Aorta (tissue), 5 donors: ENCODE measurements at places on chromosomes 6 and 20. TPM values are rescaled to one million over a fixed set of nuclear protein-coding genes. Genes with fewer than 3 reads are reported as not detected.

- H3K27me3 ChIP-seq: no peaks in the 10 kb centered on the region
- no peaks in the 10 kb centered on the region for H3K4me1 ChIP-seq
- H3K27ac ChIP-seq: no peak overlapping the region
- H3K4me3 ChIP-seq: no peak overlapping the region
- DNase-seq: peak; percentile 54
These were observed 9.8 kb downstream of the VEGFA start for GRCh38 chr6:43779852-43780236.

GRCh38 chr6:159689001-159689400, 4.0 kb downstream of the SOD2 start:
- DNase-seq: no peak
- no peak overlapping the region for H3K27ac ChIP-seq
- no peaks in the 10 kb centered on the region for H3K4me1 ChIP-seq
- H3K27me3 ChIP-seq: no peaks in the 10 kb centered on the region

GRCh38 chr6:6783721-6784120, 195.2 kb downstream of the LY86 start:
- H3K27ac ChIP-seq: no peak overlapping the region
- H3K4me1 ChIP-seq: no peaks in the 10 kb centered on the region
- no peaks in the 10 kb centered on the region for H3K36me3 ChIP-seq
- no peak overlapping the region for H3K4me3 ChIP-seq
- no peaks in the 10 kb centered on the region for H3K27me3 ChIP-seq

GRCh38 chr20:21090111-21090618, 16.0 kb downstream of the LINC00237 start:
- H3K36me3 ChIP-seq: no peaks in the 10 kb centered on the region
- H3K4me3 ChIP-seq: no peak overlapping the region
- no peak for DNase-seq
- no peaks in the 10 kb centered on the region for H3K4me1 ChIP-seq
- no peak overlapping the region for H3K27ac ChIP-seq
- no peaks in the 10 kb centered on the region for H3K27me3 ChIP-seq

GRCh38 chr6:38750968-38751615, 36.0 kb downstream of the DNAH8 start:
- no peak for DNase-seq
- H3K27me3 ChIP-seq: no peaks in the 10 kb centered on the region
- no peaks in the 10 kb centered on the region for H3K4me1 ChIP-seq
- H3K27ac ChIP-seq: no peak overlapping the region
- no peaks in the 10 kb centered on the region for H3K36me3 ChIP-seq
- no peak overlapping the region for H3K4me3 ChIP-seq

GRCh38 chr20:8213270-8213669, 81.2 kb downstream of the PLCB1 start:
- H3K27ac ChIP-seq: no peak overlapping the region
- no peaks in the 10 kb centered on the region for H3K36me3 ChIP-seq
- DNase-seq: no peak
- no peaks in the 10 kb centered on the region for H3K4me1 ChIP-seq
- no peaks in the 10 kb centered on the region for H3K27me3 ChIP-seq

- no peak overlapping the region for H3K27ac ChIP-seq
- H3K36me3 ChIP-seq: no peaks in the 10 kb centered on the region
- H3K4me1 ChIP-seq: no peaks in the 10 kb centered on the region
- no peak for DNase-seq
These were observed 5.7 kb downstream of the ARHGAP40 start for GRCh38 chr20:38607351-38607750.

- no peak for DNase-seq
- no peak overlapping the region for H3K4me3 ChIP-seq
- H3K27ac ChIP-seq: no peak overlapping the region
- H3K36me3 ChIP-seq: no peaks in the 10 kb centered on the region
These were observed 31.8 kb downstream of the SLC24A3 start for GRCh38 chr20:19244291-19244690.

DNA sequence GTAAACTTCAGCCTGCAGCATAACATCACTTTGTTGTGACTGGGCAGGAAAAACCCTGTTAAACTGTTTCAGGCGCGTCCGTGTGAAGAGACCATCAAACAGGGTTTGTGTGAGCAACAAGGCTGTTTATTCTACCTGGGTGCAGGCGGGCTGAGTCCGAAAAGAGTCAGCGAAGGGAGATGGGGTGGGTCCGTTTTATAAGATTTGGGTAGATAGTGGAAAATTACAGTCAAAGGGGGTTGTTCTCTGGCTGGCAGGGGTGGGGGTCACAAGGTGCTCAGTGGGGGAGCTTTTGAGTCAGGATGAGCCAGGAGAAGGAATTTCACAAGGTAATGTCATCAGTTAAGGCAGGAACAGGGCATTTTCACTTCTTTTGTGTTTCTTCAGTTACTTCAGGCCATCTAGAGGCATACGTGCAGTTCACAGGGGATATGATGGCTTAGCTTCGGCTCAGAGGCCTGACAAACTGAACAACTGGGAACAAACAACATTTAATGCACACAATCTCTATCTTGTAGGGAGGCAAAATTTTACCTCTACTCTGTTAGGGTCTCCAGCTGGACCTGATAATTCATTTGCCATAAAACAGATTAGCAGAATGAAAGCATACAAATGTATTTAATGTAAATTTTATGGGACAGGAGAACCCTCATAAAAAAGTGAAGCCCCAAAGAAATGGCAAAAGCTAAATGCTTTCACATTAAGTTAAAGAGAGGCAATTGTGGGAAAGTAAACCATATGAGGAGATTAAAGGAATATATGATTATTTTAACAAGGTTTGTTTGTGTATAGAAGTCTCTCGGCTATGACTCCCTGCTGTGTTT, 58.3 kb upstream of the HFE start:
- no peaks in the 10 kb centered on the region for H3K4me1 ChIP-seq
- no peak overlapping the region for H3K27ac ChIP-seq
- H3K27me3 ChIP-seq: peaks cover 4% of the 10 kb centered on the region

GRCh38 chr6:139577763-139578604, 203.5 kb upstream of the CITED2 start:
- H3K36me3 ChIP-seq: no peaks in the 10 kb centered on the region
- no peaks in the 10 kb centered on the region for H3K4me1 ChIP-seq
- DNase-seq: no peak

GRCh38 chr6:106510090-106510970, 119.0 kb downstream of the RTN4IP1 start:
- no peaks in the 10 kb centered on the region for H3K27me3 ChIP-seq
- no peak overlapping the region for H3K27ac ChIP-seq
- no peak overlapping the region for H3K4me3 ChIP-seq
- H3K4me1 ChIP-seq: no peaks in the 10 kb centered on the region
- peak; percentile 81 for DNase-seq
- no peaks in the 10 kb centered on the region for H3K36me3 ChIP-seq

GRCh38 chr6:37724530-37725220, 27.0 kb upstream of the MDGA1 start:
- no peaks in the 10 kb centered on the region for H3K36me3 ChIP-seq
- H3K4me1 ChIP-seq: no peaks in the 10 kb centered on the region
- no peaks in the 10 kb centered on the region for H3K27me3 ChIP-seq

- no peak overlapping the region for H3K27ac ChIP-seq
- H3K36me3 ChIP-seq: no peaks in the 10 kb centered on the region
- DNase-seq: no peak
- peak overlapping the region; percentile 70 for H3K4me3 ChIP-seq
These were observed 1.4 kb downstream of the SENP6 start for GRCh38 chr6:75603106-75603420.

- no peak overlapping the region for H3K4me3 ChIP-seq
- H3K27me3 ChIP-seq: no peaks in the 10 kb centered on the region
- H3K4me1 ChIP-seq: no peaks in the 10 kb centered on the region
- no peak for DNase-seq
- H3K27ac ChIP-seq: no peak overlapping the region
- H3K36me3 ChIP-seq: no peaks in the 10 kb centered on the region
These were observed 32.4 kb upstream of the FAM184A start for GRCh38 chr6:119110601-119111548.

GRCh38 chr20:2914160-2914559, 40.9 kb downstream of the PTPRA start:
- no peak for DNase-seq
- no peaks in the 10 kb centered on the region for H3K4me1 ChIP-seq
- H3K4me3 ChIP-seq: no peak overlapping the region
- no peak overlapping the region for H3K27ac ChIP-seq
- no peaks in the 10 kb centered on the region for H3K36me3 ChIP-seq

GRCh38 chr6:48774276-48774675, 663.3 kb upstream of the PTCHD4 start:
- no peak overlapping the region for H3K27ac ChIP-seq
- H3K4me1 ChIP-seq: no peaks in the 10 kb centered on the region
- H3K36me3 ChIP-seq: no peaks in the 10 kb centered on the region
- H3K4me3 ChIP-seq: no peak overlapping the region
- no peak for DNase-seq

DNA sequence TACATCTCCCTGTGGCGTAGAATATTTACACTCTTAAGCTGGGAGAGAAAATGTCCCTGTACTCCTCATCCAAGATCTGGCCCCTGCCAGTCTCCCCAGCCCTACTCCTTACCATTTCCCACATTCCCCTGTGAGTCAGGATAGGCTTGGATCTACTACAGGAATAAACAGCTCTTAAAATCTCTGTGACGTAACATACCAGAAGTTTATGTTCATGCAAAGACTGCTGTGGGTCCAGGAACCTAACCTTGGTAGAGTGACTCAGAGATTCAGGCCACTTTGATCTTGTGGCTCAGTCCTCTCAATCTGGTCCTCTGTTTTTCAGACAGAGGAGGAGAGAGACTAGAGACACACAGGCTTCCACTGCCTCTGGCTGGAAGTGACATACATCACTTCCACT, 38.5 kb upstream of the GPR6 start:
- no peak overlapping the region for H3K4me3 ChIP-seq
- no peaks in the 10 kb centered on the region for H3K4me1 ChIP-seq
- no peak for DNase-seq
- no peaks in the 10 kb centered on the region for H3K27me3 ChIP-seq

GRCh38 chr6:45377043-45377553, 636 bp downstream of the SUPT3H start:
- H3K36me3 ChIP-seq: no peaks in the 10 kb centered on the region
- H3K27me3 ChIP-seq: no peaks in the 10 kb centered on the region
- peak overlapping the region; percentile 80 for H3K27ac ChIP-seq
- no peaks in the 10 kb centered on the region for H3K4me1 ChIP-seq
- DNase-seq: no peak

- DNase-seq: no peak
- H3K27ac ChIP-seq: no peak overlapping the region
- H3K4me1 ChIP-seq: no peaks in the 10 kb centered on the region
- H3K36me3 ChIP-seq: no peaks in the 10 kb centered on the region
- H3K4me3 ChIP-seq: no peak overlapping the region
These were observed 37.8 kb downstream of the MCUR1 start for GRCh38 chr6:13776602-13777001.

- H3K27ac ChIP-seq: no peak overlapping the region
- H3K27me3 ChIP-seq: no peaks in the 10 kb centered on the region
- no peaks in the 10 kb centered on the region for H3K4me1 ChIP-seq
- DNase-seq: no peak
- H3K36me3 ChIP-seq: no peaks in the 10 kb centered on the region
- no peak overlapping the region for H3K4me3 ChIP-seq
These were observed 17.1 kb downstream of the HEBP2 start for GRCh38 chr6:138421089-138421488.

DNA sequence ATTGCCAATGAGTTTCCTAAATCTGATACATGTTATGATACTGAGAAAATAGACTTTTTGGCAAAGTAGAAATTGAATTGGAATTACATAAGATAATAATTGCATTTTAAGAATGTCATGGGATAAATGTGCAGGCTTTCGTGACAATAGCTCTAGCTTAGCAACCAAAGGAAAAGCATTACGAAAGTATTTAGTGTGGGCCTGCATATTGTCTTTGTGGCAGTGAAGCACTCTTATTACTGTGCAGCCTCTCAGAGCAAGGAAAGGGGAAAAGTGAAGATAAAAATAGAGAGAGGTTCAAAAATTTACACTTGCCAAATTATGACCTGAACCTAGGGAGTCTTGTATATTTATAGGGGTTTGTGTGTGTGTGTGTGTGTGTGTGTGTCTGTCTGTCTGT, 12.6 kb upstream of the DEFB113 start:
- no peak overlapping the region for H3K27ac ChIP-seq
- no peak for DNase-seq
- no peak overlapping the region for H3K4me3 ChIP-seq
- no peaks in the 10 kb centered on the region for H3K27me3 ChIP-seq
- H3K36me3 ChIP-seq: no peaks in the 10 kb centered on the region

GRCh38 chr20:44407402-44408184, 52.1 kb downstream of the HNF4A start:
- no peaks in the 10 kb centered on the region for H3K36me3 ChIP-seq
- no peaks in the 10 kb centered on the region for H3K27me3 ChIP-seq
- H3K27ac ChIP-seq: no peak overlapping the region
- H3K4me1 ChIP-seq: no peaks in the 10 kb centered on the region

GRCh38 chr6:89562093-89562973, 76.2 kb downstream of the LYRM2 start:
- no peaks in the 10 kb centered on the region for H3K36me3 ChIP-seq
- H3K4me1 ChIP-seq: peaks cover 12% of the 10 kb centered on the region
- no peak for DNase-seq

- no peak for DNase-seq
- no peak overlapping the region for H3K27ac ChIP-seq
- H3K27me3 ChIP-seq: no peaks in the 10 kb centered on the region
- H3K4me3 ChIP-seq: no peak overlapping the region
- H3K36me3 ChIP-seq: peaks cover 2% of the 10 kb centered on the region
- H3K4me1 ChIP-seq: no peaks in the 10 kb centered on the region
These were observed 37.1 kb downstream of the QRSL1 start for GRCh38 chr6:106666282-106667021.

GRCh38 chr6:14009431-14009830, 84.7 kb downstream of the RNF182 start:
- H3K36me3 ChIP-seq: no peaks in the 10 kb centered on the region
- DNase-seq: no peak
- H3K27me3 ChIP-seq: no peaks in the 10 kb centered on the region
- H3K27ac ChIP-seq: no peak overlapping the region

GRCh38 chr6:97913721-97914120, 630.7 kb upstream of the MMS22L start:
- no peak overlapping the region for H3K4me3 ChIP-seq
- H3K4me1 ChIP-seq: no peaks in the 10 kb centered on the region
- H3K36me3 ChIP-seq: no peaks in the 10 kb centered on the region

The PLEKHG1 gene
- total RNA-seq: 36.2 TPM

The NFATC2 gene
- total RNA-seq: 13.0 TPM

The GPX5 gene
- total RNA-seq: not detected

The CST2 gene
- not detected for total RNA-seq

The FAM83C gene
- total RNA-seq: not detected

The SAMHD1 gene
- total RNA-seq: 127 TPM
